ENCODE measurements at places on chromosomes 16 and 17. TPM values are rescaled to one million over a fixed set of nuclear protein-coding genes. Genes with fewer than 3 reads are reported as not detected.

G6PC1 gene
- not detected for total RNA-seq

DOC2A gene
- 0.15 TPM for total RNA-seq

P2RX5 gene
- total RNA-seq, result 18.0 TPM

HOXB7 gene
- not detected for total RNA-seq

ARHGAP44 gene
- 0.53 TPM for total RNA-seq

RPUSD1 gene
- total RNA-seq, result 25.9 TPM

EVI2B gene
- 0.73 TPM for total RNA-seq

TMC8 gene
- not detected for total RNA-seq

SERPINF2 gene
- total RNA-seq, result not detected

SYT17 gene
- not detected for total RNA-seq

CCL23 gene
- total RNA-seq, result not detected

TBX6 gene
- 0.09 TPM for total RNA-seq

MT1H gene
- not detected for total RNA-seq

KIF22 gene
- total RNA-seq, result 48.5 TPM

GNG13 gene
- not detected for total RNA-seq

ITGAD gene
- not detected for total RNA-seq

KRTAP1-1 gene
- 0.48 TPM for total RNA-seq

USP31 gene
- total RNA-seq, result 6.1 TPM

HSD17B2 gene
- 0.50 TPM for total RNA-seq

IGSF6 gene
- not detected for total RNA-seq

RNF43 gene
- not detected for total RNA-seq

TANC2 gene
- total RNA-seq, result 99.2 TPM

CPNE7 gene
- total RNA-seq, result 19.4 TPM

HSPB9 gene
- not detected for total RNA-seq

ADORA2B gene
- total RNA-seq, result 1.1 TPM

ASPSCR1 gene
- total RNA-seq, result 27.0 TPM

ACSM3 gene
- total RNA-seq, result 0.57 TPM

AURKB gene
- total RNA-seq, result 40.2 TPM

UTP4 gene
- 64.7 TPM for total RNA-seq

SEC14L1 gene
- total RNA-seq, result 68.7 TPM

CDK5R1 gene
- 1.5 TPM for total RNA-seq

TP53TG3B gene
- not detected for total RNA-seq

CSNK2A2 gene
- 65.3 TPM for total RNA-seq

MEOX1 gene
- not detected for total RNA-seq

KIF2B gene
- total RNA-seq, result not detected

TIGD7 gene
- total RNA-seq, result 4.5 TPM

KRT28 gene
- not detected for total RNA-seq

C16orf89 gene
- total RNA-seq, result not detected

CCL14 gene
- total RNA-seq, result not detected

ASPA gene
- total RNA-seq, result not detected

SPNS2 gene
- not detected for total RNA-seq

ITPRIPL2 gene
- total RNA-seq, result 41.8 TPM

C17orf78 gene
- not detected for total RNA-seq

TNFRSF13B gene
- not detected for total RNA-seq

TERB1 gene
- total RNA-seq, result not detected

GAST gene
- total RNA-seq, result not detected
